ENCODE measurements at places on chromosomes 7 and 10. TPM values are rescaled to one million over a fixed set of nuclear protein-coding genes. Genes with fewer than 3 reads are reported as not detected.

- DNase-seq: no peak
Observed at GRCh38 chr10:7866176-7866575, 47.9 kb downstream of the TAF3 start.

DNA sequence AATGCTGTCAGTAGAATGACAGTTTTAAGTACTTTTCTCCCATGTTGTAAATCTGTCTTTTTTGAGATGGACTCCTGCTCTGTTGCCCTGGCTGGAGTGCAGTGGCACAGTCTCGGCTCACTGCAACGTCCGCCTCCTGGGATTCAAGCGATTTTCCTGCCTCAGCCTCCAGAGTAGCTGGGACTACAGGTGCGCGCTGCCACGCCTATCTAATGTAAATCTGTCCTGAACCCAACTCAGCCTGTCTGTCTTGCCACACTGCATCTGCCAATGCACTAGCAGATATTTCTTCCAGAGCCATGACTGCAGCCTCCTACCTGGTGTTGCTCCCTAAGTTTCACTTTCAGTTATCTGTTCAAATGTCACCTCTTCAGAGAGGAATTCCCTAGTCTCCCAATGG lies 264.1 kb downstream of the PHF14 start:
- no peak for DNase-seq

- no peak for DNase-seq
Observed at GRCh38 chr7:80316811-80317210, 182.2 kb downstream of the GNAI1 start.

- DNase-seq: no peak
Observed at GRCh38 chr10:21535494-21535965, 1.5 kb downstream of the MLLT10 start.

- DNase-seq: no peak
Observed at GRCh38 chr10:21811245-21811585, 192.3 kb downstream of the DNAJC1 start.

The FRMD4A gene
- 7.1 TPM for total RNA-seq

The ITGA8 gene
- total RNA-seq: not detected

The PRLHR gene
- total RNA-seq: not detected

The MCM10 gene
- 89.3 TPM for total RNA-seq

The PRSS37 gene
- total RNA-seq: not detected

Data from activated naive CD8-positive, alpha-beta T cell treated with anti-CD3 and anti-CD28 coated beads for 36 hours (primary cell).